Stimulated activated CD4-positive, alpha-beta T cell treated with anti-CD3 and anti-CD28 coated beads, Interleukin-1b, Interleukin-23, amount 100 ng/mL, for 24 hours (primary cell): ENCODE measurements at places on chromosomes 4 and X.

- DNase-seq = no peak
Measured at GRCh38 chr4:34091451-34091850, 2152.9 kb downstream of the ARAP2 start.

- DNase-seq = no peak
Measured at GRCh38 chr4:144578681-144579080, 67.3 kb upstream of the HHIP start.

DNA sequence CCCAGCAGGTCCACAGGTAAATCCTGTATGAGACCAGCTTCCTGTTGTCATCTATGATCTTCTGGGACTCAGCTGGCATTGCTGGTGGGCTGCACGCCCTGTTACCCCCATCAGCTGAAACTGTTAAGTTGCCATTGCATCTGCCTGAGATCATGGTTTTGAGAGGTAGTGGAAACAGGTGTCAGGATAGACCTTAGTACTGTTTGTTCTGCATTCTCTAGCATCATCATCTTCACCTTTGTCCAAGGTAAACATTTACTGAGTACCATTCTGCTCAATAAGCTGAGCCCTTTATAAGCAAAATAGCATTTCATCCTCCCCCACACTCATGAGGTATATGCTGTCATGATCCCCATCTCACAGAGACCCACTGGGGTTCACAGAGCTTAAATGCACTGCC, 42.9 kb upstream of the PROM1 start:
- DNase-seq = no peak

- no peak for DNase-seq
Measured at GRCh38 chr4:108531461-108531860, 88.9 kb upstream of the RPL34 start.

DNA sequence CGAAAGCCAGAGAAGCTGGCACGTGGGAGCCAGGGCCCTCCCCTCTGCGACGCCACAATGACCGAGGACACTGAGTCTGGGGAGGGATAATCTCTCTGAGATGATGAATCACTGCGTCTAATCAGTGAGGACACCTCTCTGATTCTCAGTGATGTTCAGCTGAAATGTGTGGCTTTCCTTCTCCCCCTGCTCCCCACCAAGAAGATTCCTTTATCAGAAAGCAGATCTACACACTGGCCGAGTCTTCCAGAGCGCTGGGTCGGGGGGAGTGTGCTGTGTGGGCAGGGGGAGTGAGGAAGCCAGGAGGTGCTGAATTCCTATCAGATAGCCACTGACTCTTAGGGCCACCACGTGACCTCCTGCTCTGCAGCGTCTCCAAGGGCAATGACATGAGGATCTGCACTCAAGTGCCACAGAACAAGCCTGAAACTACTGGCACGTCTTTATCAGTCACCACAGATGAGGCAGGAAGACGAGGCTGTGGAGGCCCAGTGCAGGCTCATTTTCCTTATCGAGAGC, 89.2 kb downstream of the GATB start:
- no peak for DNase-seq

GRCh38 chr4:86233681-86234080, 126.2 kb downstream of the MAPK10 start:
- DNase-seq = no peak

DNA sequence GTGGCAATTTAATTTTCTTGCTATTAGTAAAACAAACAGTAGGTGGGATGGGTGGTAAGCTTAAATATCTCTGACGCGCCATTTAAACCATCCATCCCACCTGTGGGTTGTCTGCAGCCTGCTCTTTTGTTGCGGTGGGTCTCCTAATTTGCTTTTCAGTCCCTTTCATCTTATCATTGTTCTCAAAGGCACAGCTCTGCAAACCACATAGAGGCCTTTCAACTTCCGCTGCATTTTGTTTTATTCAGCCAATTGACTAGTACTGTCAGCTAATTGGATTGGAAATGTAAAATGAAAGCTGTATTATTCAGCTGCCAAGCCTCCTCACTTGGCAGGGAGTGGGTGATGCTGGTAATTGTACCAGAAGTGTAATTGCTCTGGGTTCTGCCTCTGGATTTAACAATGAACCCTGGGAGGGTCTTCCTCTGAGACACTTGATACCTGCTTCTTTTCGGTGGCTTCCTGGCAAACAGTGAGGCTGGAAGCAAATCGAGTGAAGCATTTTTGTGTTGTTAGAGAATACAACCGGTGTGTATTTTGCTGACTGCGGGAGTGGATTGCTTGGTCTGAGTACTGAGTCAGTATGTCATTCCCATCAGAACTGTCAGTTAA, 165.6 kb downstream of the FRAS1 start:
- DNase-seq = no peak

DNA sequence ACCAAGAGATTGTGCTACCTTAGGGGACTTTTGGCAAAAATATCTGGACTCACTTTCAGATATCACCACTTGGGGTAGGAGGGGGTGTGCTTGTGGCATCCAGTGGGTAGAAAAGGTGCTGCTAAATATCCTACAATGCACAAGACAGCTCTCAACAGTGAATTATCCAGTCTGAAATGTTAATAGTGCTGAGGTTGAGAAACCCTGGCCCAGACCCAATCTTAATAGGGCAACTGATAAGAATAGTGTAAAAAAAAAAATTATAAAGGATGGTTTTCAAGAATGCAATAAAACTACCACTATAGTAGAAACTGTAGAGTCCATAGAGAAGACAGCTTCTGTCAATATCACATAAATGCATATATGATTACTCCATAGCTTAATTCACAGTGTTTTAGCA, 185.5 kb downstream of the ZNF330 start:
- no peak for DNase-seq

GRCh38 chrX:150291014-150291413, 72.1 kb upstream of the MAMLD1 start:
- DNase-seq = no peak

GRCh38 chr4:173642509-173642908, 112.5 kb upstream of the HAND2 start:
- DNase-seq = no peak

GRCh38 chr4:176014583-176015108, 51.0 kb upstream of the WDR17 start:
- DNase-seq = no peak

DNA sequence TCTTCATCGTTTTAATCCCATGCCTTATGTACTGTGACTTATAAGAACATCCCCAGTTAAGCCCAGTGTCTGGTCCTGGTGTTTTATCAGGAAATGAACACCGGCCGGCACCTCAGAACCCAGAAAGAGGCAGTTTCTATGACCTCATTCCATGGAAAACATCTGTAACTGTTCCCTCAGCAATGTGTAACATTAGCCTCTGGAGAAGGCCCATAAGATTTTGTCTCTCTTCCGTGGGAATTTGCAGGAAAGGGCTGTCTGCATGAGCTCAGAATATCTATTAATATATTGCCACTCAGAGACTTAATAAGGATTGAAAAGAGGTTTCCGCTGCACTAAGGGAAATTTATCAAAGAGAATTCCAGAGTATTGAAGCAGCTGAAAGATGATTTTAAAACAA, 3.1 kb upstream of the TCEANC start:
- DNase-seq = no peak

DNA sequence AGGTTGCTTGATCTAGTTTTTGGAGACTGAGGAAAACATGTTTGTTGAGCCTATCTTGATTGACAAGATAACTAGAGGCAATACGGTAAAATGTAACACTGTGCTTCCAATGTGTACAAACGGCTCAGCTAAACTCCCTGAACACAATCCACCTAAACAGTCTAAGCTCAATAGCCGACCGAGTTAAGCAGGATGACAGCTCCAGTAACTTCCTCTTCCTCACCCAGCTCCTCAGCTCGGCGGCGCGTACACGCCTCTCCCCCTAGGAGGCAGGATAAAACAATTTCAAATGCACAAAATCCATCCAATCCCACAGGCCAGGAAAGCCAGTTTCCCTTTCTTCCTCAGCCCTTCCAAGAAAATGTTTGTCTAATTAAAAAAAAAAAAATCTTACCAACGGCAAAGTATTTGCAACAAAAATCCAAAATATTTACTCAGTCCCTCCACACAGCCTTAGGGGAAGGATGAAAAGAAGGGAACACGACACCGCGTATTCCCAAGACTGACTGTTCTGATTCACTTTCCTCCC, 1.0 kb downstream of the CNOT6L start:
- DNase-seq = peak; percentile 13

DNA sequence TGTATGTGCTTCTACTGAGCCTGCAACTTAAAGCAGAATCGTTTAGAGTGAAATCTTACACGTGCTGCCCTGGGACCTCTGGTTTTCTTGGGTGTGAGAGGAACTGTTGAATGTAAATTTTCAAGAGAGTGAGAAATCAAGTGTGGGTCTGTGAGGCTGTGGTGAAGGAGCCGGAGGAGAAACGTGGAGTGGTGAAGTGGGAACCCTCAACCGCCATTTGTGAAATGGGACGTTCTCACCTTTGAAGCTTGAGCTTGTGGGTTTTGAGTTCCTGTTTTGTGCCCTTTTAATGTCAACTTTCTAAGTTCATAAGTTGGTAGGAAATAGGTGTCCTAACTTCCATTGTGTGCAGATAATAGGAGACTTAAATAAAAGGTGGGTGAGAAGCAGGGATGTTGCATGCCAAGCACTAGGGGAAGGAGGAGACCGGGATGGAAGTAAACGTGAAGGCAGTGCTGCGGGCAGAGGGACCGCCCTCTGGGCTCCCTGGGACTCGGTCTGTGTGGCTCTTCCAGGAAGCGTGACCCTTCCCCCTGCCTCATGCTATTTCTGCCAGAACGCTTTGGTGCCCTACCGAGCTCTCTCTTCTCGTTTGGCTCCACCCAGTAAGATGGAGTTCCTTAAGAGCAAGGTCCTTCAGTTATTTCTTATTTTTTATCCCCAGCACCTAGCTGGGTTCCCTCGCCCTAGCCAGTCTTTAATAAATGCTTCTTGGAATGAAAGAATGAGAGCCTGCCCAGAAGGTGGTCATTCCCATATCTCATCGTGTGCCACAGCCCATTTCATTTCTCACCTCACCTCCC, 56.0 kb downstream of the TMEM131L start:
- DNase-seq = peak; percentile 36

DNA sequence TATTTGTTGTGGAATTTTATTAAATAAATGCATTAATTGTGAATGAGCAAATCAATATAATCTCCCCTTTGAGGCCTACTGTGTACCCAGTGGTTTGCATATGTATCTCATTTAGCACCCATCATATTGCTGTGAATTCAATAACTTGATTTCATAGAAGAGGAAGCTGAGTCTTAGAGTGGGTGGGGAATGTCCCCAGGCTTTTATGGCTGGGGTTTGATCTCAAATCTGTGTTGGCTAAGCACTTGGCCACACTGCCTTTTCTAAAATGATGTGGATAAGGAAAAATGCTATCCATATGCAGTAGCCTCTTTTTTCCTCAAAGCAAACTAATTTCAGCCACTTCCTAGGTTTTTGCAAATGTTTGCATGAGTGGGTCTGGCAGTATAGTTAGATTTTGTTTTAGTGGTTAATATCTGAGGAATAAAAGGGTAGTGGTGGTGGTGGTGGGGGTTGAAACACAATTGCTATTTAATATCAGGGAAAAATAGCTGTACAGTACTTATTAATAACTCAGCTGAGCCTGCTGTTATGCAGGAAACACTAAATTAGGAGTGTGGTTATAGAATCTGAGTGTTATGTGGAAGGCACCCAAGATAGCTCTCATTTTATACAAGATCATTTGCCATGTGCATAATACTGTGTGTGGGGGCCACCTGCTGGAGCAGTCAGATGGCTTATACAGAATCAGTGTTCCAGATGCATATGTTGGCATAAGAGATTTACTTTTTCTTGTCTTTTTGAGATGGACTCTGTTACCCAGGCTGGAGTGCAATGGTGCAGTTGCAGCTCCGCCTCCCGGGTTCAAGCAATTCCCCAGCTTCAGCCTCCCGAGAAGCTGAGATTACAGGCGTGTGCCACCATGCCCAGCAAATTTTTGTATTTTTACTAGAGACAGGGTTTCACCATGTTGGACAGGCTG, 108.0 kb downstream of the TMEM131L start:
- peak; percentile 23 for DNase-seq

- DNase-seq = no peak
Measured at GRCh38 chr4:70754470-70754869, 32.7 kb downstream of the RUFY3 start.

DNA sequence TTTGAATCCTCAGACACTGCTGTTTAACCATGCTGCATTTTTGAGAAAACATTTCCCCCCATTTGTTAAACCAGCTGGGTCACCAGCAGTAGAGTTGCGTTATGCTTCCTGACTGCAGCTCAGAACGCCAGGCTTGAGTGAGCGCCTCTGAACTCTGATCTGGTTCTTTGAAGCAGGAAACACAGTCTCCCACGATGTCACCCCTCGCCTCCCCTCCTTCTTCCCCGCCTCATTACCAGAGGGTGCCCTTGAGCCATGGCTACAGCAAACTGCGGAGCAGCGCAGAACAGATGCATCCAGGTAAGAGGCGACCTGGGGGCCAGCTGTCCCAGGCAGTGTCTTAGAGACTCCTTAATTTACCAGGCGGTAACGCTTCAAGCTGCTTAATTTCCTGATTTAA, 78.4 kb downstream of the REPS2 start:
- no peak for DNase-seq

DNA sequence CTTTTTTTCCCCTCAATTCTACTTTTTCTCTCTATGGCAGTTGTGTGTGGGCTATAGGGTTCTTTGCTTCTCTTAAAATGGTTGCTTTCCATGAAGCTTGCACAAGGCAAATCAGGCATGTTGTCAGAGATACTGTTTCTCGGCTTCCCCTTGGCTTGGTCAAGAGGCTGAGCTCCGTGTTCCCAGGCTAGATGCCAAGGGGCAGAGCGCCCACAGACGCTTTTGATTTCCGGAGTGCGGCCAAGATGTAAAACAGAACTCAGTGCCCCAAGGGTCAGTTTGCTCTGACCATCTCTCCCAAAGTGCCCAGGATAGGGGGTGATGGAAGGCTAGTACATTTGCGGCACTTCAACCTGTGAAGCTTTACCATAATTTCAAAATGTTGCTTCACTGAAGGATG, 64.2 kb upstream of the DIPK2B start:
- no peak for DNase-seq

DNA sequence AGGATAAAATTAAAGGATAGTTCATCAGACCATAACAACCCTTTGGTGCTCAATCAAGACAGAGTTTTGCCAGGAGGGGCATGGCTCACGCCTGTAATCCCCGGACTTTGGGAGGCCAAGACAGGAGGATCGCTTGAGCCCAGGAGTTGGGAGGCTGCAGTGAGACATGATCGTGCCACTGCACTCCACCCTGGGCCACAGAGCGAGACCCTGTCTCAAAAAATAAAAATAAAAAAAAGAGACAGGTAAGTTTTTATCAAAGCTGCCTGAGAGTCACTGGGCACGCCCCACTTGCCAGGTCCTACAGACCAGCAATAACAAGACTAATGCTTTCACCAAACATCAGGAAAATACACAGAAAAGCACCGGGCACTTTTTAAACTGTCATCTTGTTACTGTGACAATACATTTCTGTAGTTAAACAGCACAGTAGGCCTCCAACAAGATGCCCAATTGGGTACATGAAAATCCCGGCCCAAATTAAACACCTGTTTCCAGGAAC, 765 bp downstream of the CFAP97 start:
- DNase-seq = no peak

- DNase-seq = no peak
Measured at GRCh38 chr4:84722720-84723119, 139.8 kb downstream of the CDS1 start.

GRCh38 chr4:100362366-100362765, 155.5 kb downstream of the EMCN start:
- DNase-seq = no peak
